Activated CD8-positive, alpha-beta memory T cell treated with anti-CD3 and anti-CD28 coated beads for 24 hours (primary cell): ENCODE measurements at places on chromosomes 16 and 17.

- DNase-seq = no peak
Measured at GRCh38 chr17:41629826-41630670, 5.7 kb upstream of the KRT17 start.

- DNase-seq = no peak
Measured at GRCh38 chr17:9468532-9468931, 107.1 kb downstream of the STX8 start.

DNA sequence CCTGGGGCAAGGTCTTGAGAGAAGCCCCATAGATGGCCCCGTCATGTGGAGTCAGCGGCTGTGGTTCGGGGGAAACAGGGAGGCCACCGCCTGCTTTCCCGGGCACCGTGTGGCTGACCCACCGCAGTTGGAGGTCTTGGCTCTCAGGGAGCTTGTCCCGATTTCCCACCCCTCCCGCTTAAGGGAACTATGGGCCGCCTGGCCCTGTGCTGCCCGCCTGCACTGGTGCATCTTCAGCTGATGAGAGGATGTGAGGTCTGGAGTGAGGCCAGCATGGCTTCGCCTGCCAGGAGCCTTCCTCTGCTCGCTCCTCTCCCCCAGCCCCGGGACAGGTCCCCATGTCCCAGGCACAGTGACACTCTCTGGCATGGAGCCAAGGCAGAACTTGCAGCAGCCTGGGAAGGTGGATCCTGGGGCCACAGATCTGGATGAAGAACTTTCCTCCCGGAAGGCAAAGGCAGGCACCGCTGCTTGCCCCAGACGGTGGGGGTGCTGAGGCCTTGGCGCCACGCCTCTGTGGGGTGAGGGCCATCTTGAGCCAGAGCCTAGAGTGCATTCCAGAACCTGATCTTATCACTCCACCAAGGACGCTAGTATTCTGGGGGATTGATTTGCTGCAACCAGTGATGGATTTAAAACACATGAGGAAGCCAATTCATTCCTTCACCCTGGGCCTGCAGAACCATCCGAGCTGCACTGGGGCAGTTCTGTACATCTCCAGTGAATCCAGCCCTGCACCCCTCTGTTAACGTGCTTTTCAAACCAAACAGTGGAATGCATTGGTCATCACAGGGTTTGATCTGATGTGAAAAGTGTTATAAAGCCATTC is 178.6 kb upstream of the TNRC6C start:
- no peak for DNase-seq

DNA sequence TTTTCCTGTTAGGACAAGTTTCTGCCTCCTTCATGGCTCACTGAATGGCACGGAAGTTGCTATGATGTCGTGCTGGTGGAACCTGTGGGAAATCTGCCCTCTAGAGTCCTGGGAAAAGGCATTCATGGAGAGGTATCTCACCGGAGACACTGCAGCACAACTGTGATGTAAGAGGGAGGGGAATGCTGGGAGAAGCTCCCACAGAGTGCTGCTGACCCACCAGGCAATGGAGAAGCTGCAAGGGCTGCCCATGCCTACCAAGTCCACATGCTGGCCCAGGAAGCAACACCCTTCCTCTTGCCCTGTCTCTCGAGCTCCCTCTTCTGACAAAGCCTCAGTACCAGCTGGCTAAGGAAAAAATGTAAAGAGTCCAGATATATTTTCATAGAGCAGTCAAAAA is 45.2 kb upstream of the SLC5A11 start:
- DNase-seq = no peak

GRCh38 chr17:19703828-19704613 is 12.4 kb downstream of the SLC47A2 start:
- no peak for DNase-seq

- no peak for DNase-seq
Measured at GRCh38 chr17:82840431-82840831, 609 bp upstream of the ZNF750 start.

GRCh38 chr17:700504-701094 is 14.0 kb downstream of the VPS53 start:
- DNase-seq = no peak

DNA sequence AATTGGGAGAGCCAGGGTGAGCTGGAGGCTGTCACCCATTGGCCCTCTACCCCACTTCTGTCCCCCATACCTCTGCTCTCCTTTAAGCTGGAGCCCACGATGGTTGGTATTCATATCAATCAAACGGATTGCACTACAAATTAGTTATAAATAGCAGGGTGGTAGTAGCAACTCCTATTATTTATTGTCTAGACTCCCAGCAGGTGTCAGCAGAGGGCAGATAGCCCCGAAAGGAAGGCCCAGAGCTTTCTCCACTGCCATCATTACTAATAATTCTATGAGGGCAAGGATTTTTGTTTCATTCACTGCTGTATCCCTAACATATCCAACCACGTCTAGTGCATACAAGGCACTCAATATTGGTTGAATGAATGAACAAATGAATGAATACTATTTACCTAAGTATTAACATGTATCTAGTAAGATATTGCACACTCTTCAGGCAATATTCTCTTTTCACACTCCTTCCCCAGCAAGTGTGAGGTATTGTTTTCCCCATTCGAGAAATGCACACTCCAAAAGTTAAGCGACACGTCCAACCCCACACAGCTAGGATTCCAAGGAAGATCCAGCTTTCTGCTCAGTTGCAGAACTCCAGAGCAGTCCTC is 6.3 kb downstream of the C17orf50 start:
- no peak for DNase-seq
